A549 treated with AZD2906 at 1 μM for 4 hours (cell line): ENCODE measurements at places on chromosomes 12 and 14. TPM values are rescaled to one million over a fixed set of nuclear protein-coding genes. Genes with fewer than 3 reads are reported as not detected.

The PTPRO gene
- total RNA-seq = 0.03 to 0.07 TPM (median 0.05 TPM) in 5 replicates

The DLGAP5 gene
- 23.4 to 38.3 TPM (median 27.1 TPM) in 5 replicates for total RNA-seq

The CDCA4 gene
- total RNA-seq = 43.4 to 49.6 TPM (median 45.2 TPM) in 5 replicates

The PTGES3 gene
- total RNA-seq = 340 to 396 TPM (median 363 TPM) in 5 replicates

The SLC7A8 gene
- 1.8 to 2.8 TPM (median 1.9 TPM) in 5 replicates for total RNA-seq

The MSI1 gene
- 1.0 to 1.5 TPM (median 1.3 TPM) in 5 replicates for total RNA-seq

The USP44 gene
- total RNA-seq = 0.08 to 0.17 TPM (median 0.13 TPM) in 5 replicates

The ARF3 gene
- 114 to 159 TPM (median 151 TPM) in 5 replicates for total RNA-seq

The GDF11 gene
- 2.9 to 4.9 TPM (median 3.9 TPM) in 5 replicates for total RNA-seq

The HOXC9 gene
- 12.9 to 13.9 TPM (median 13.4 TPM) in 5 replicates for total RNA-seq

The TEX52 gene
- not detected in 5 replicates for total RNA-seq

The MGAT4C gene
- total RNA-seq = 0.02 to 0.06 TPM (median 0.05 TPM) in 3 of 5 replicates, not detected in the others

The DPY19L2 gene
- 1.1 to 2.2 TPM (median 1.3 TPM) in 5 replicates for total RNA-seq

The TAS2R13 gene
- total RNA-seq = 0.03 TPM in 1 of 5 replicates, not detected in the others

The SYNDIG1L gene
- total RNA-seq = 0.03 TPM in 1 of 5 replicates, not detected in the others

The DACT1 gene
- total RNA-seq = 0.34 to 0.74 TPM (median 0.64 TPM) in 5 replicates

The ERP27 gene
- not detected in 5 replicates for total RNA-seq

The ABCC9 gene
- total RNA-seq = 0.01 to 0.03 TPM (median 0.01 TPM) in 4 of 5 replicates, not detected in the other

The NYNRIN gene
- total RNA-seq = 0.31 to 0.44 TPM (median 0.41 TPM) in 5 replicates

The AGAP2 gene
- total RNA-seq = 0.09 to 0.23 TPM (median 0.16 TPM) in 5 replicates

The VRTN gene
- 0.02 to 0.03 TPM in 2 of 5 replicates, not detected in the others for total RNA-seq

The OAS2 gene
- 0.10 to 0.39 TPM (median 0.15 TPM) in 5 replicates for total RNA-seq

The NKX2-8 gene
- total RNA-seq = 1.8 to 4.2 TPM (median 3.4 TPM) in 5 replicates

The GPR65 gene
- total RNA-seq = not detected in 5 replicates

The FAM161B gene
- total RNA-seq = 1.4 to 1.9 TPM (median 1.7 TPM) in 5 replicates

The CFAP54 gene
- total RNA-seq = 0.98 to 1.5 TPM (median 1.1 TPM) in 5 replicates

The SERPINA3 gene
- total RNA-seq = 12.3 to 15.0 TPM (median 13.4 TPM) in 5 replicates

The GPD1 gene
- 0.09 to 0.32 TPM (median 0.14 TPM) in 5 replicates for total RNA-seq

The CPNE6 gene
- total RNA-seq = 0.05 to 0.12 TPM (median 0.06 TPM) in 4 of 5 replicates, not detected in the other

The P2RX2 gene
- total RNA-seq = not detected in 5 replicates

The KLRC3 gene
- 0.10 to 0.24 TPM (median 0.22 TPM) in 3 of 5 replicates, not detected in the others for total RNA-seq

The SOX5 gene
- not detected in 5 replicates for total RNA-seq

The BLOC1S1 gene
- total RNA-seq = 117 to 155 TPM (median 149 TPM) in 5 replicates

The LRRC10 gene
- not detected in 5 replicates for total RNA-seq

The TMTC1 gene
- 0.01 to 0.16 TPM (median 0.02 TPM) in 5 replicates for total RNA-seq

The RPGRIP1 gene
- 0.10 to 0.31 TPM (median 0.18 TPM) in 5 replicates for total RNA-seq

The SPX gene
- 3.9 to 4.5 TPM (median 4.1 TPM) in 5 replicates for total RNA-seq

The ADCY4 gene
- total RNA-seq = not detected in 5 replicates

The SLC38A2 gene
- total RNA-seq = 110 to 141 TPM (median 127 TPM) in 5 replicates

The KRT2 gene
- 0.03 TPM in 1 of 5 replicates, not detected in the others for total RNA-seq

The STON2 gene
- 1.5 to 2.2 TPM (median 1.7 TPM) in 5 replicates for total RNA-seq

The CCDC184 gene
- total RNA-seq = 2.4 to 3.3 TPM (median 2.8 TPM) in 5 replicates

The GOLT1B gene
- 86.2 to 114 TPM (median 94.8 TPM) in 5 replicates for total RNA-seq

The TMTC3 gene
- total RNA-seq = 8.0 to 14.1 TPM (median 10.0 TPM) in 5 replicates

The ACSS3 gene
- 0.03 TPM in 1 of 5 replicates, not detected in the others for total RNA-seq

The GYS2 gene
- total RNA-seq = 0.09 TPM in 1 of 5 replicates, not detected in the others

The RIN3 gene
- total RNA-seq = 16.6 to 23.7 TPM (median 21.5 TPM) in 5 replicates

The CIT gene
- 9.4 to 14.4 TPM (median 10.9 TPM) in 5 replicates for total RNA-seq

The SPTB gene
- total RNA-seq = 1.4 to 1.7 TPM (median 1.5 TPM) in 5 replicates

The GSKIP gene
- 18.3 to 24.4 TPM (median 21.2 TPM) in 5 replicates for total RNA-seq

The TPPP2 gene
- not detected in 5 replicates for total RNA-seq
